Aorta (tissue), 5 donors: ENCODE measurements at places on chromosomes 3 and 15. TPM values are rescaled to one million over a fixed set of nuclear protein-coding genes. Genes with fewer than 3 reads are reported as not detected.

Gene HRH1
- polyA plus RNA-seq: 4.4 TPM

Gene CHRFAM7A
- polyA plus RNA-seq: 5.3 TPM

Gene CD276
- polyA plus RNA-seq: 52.9 TPM

Gene STRA6
- polyA plus RNA-seq: not detected

Gene NRG4
- not detected for polyA plus RNA-seq

Gene TMPRSS7
- not detected for polyA plus RNA-seq

Gene GLDN
- polyA plus RNA-seq: 8.8 TPM

Gene GOLGA6L1
- not detected for polyA plus RNA-seq

Gene COL6A6
- polyA plus RNA-seq: not detected

Gene B3GNT5
- 12.5 TPM for polyA plus RNA-seq

Gene TPRG1
- polyA plus RNA-seq: 7.2 TPM

Gene CDCP1
- polyA plus RNA-seq: 2.1 TPM

Gene PLA2G4B
- 14.3 TPM for polyA plus RNA-seq

Gene GMNC
- polyA plus RNA-seq: not detected

Gene FAM81A
- polyA plus RNA-seq: 0.92 TPM

Gene TWF2
- 42.3 TPM for polyA plus RNA-seq

Gene KIAA1143
- 10.3 TPM for polyA plus RNA-seq

Gene ROPN1
- not detected for polyA plus RNA-seq

Gene DNAH12
- polyA plus RNA-seq: not detected

Gene INTS14
- 16.0 TPM for polyA plus RNA-seq

Gene CCDC80
- polyA plus RNA-seq: 64.5 TPM

Gene IQCF5
- not detected for polyA plus RNA-seq

Gene SERINC4
- polyA plus RNA-seq: 0.43 TPM

Gene NANOGP8
- not detected for polyA plus RNA-seq

Gene CATSPER2
- polyA plus RNA-seq: 0.63 TPM

Gene TTLL13
- polyA plus RNA-seq: not detected

Gene ADAMTSL3
- 4.6 TPM for polyA plus RNA-seq

Gene PTPRG
- polyA plus RNA-seq: 19.8 TPM

Gene AP3B2
- polyA plus RNA-seq: 1.6 TPM

Gene PRICKLE2
- polyA plus RNA-seq: 2.1 TPM

Gene RHOV
- not detected for polyA plus RNA-seq

Gene TXNRD3
- 3.6 TPM for polyA plus RNA-seq

Gene GPR27
- polyA plus RNA-seq: 0.67 TPM

Gene CFAP92
- not detected for polyA plus RNA-seq

Gene CCR3
- polyA plus RNA-seq: not detected
